ENCODE measurements at places on chromosomes 12 and 14. TPM values are rescaled to one million over a fixed set of nuclear protein-coding genes. Genes with fewer than 3 reads are reported as not detected.

Gene GZMB
- not detected for total RNA-seq

Gene STAC3
- total RNA-seq: 0.94 TPM

Gene FITM1
- 0.94 TPM for total RNA-seq

Gene NRL
- 2.2 TPM for total RNA-seq

Gene CLEC1B
- total RNA-seq: not detected

Gene MYO1H
- 0.31 TPM for total RNA-seq

Gene FBLN5
- 1.6 TPM for total RNA-seq

Gene EXOC3L4
- total RNA-seq: not detected

Gene TCL1B
- total RNA-seq: not detected

Gene PPM1H
- 9.7 TPM for total RNA-seq

Gene CLEC12A
- total RNA-seq: not detected

All from parietal lobe (tissue), 2 donors.